Liver (tissue), 10 donors: ENCODE measurements at places on chromosomes 5 and 9. TPM values are rescaled to one million over a fixed set of nuclear protein-coding genes. Genes with fewer than 3 reads are reported as not detected.

SPINK6 gene
- polyA plus RNA-seq = not detected

ENG gene
- 25.0 TPM for polyA plus RNA-seq

KIF4B gene
- not detected for polyA plus RNA-seq

CCL28 gene
- polyA plus RNA-seq = 0.61 TPM

INIP gene
- 9.5 TPM for polyA plus RNA-seq

DTWD2 gene
- polyA plus RNA-seq = 3.0 TPM

OXCT1 gene
- polyA plus RNA-seq = 0.72 TPM

C9 gene
- 656 TPM for polyA plus RNA-seq

PCDHB16 gene
- polyA plus RNA-seq = 0.31 TPM

ECM2 gene
- 14.1 TPM for polyA plus RNA-seq
